ENCODE measurements at places on chromosomes 7 and 10.

GRCh38 chr7:115038158-115038557 lies 116.3 kb downstream of the MDFIC start:
- no peak for DNase-seq

DNA sequence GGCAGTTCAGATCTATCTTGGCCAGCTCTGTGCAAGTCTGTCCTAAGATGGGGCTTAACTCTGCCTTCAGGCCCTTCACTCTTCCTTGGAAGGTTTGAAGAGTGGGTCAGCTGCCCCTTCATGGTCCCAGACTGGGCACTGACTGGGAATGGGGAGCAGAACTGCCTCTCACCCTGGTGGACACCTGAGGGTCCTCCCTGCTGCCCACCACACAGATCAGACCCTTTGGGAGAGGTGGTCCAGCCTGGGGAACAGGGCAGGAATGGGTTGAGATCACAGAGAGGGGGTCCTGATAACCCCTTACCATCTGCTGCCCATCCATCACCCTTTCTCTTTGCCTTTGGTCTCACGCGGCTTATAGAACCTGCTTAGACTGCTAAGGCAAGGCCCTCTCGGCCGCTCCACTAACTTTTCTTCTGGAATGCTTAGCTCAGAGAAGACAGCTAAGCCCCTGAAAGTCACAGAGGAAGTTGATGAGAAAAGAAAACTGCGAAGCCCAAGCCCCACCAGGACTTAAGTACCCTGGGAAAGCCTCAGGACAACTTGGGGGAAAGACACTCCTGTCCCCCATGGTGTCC lies 402 bp upstream of the CDHR1 start:
- no peak for DNase-seq

- no peak for DNase-seq
These were observed 14.9 kb upstream of the MXI1 start for GRCh38 chr10:110192552-110192951.

DNA sequence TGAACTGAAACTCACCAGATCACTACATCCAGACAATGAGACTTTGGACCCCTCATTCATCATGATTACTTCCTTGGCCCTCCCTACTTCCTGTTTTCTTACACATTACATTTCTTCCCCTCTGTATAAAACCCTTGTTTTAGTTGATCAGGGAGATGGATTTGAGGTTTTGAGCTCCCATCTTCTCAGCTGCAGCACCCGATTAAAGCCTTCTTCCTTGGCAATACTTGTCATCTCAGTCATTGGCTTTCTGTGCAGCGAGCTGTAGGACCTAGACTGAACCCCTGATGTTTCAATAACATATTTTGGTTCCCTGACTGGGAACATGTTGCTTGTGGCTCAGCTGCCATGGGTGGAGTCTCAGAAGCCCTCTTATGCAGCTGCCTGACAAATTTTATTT lies 33.1 kb downstream of the NOLC1 start:
- DNase-seq, result no peak

DNA sequence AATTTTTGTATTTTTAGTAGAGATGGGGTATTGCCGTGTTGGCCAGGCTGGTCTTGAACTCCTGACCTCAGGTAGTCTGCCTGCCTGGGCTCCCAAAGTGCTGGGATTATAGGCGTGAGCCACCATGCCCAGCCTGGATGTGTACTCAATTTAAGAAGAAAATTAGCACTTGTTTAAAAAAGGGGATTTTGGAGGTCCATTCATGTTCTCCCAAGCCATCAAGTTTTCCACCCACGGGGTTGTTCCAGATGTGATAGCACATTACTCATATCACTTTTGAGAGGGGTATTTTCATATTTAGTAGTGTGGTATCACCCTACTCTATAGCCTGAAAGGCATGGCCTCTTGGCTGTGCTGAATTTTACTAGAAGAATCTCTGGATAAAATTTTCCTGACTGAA lies 10.5 kb upstream of the SLC26A3 start:
- no peak for DNase-seq

- no peak for DNase-seq
These were observed 204.3 kb downstream of the ANK3 start for GRCh38 chr10:60185421-60185820.

- DNase-seq, result no peak
These were observed 8.4 kb downstream of the MTERF1 start for GRCh38 chr7:91872069-91872468.

DNA sequence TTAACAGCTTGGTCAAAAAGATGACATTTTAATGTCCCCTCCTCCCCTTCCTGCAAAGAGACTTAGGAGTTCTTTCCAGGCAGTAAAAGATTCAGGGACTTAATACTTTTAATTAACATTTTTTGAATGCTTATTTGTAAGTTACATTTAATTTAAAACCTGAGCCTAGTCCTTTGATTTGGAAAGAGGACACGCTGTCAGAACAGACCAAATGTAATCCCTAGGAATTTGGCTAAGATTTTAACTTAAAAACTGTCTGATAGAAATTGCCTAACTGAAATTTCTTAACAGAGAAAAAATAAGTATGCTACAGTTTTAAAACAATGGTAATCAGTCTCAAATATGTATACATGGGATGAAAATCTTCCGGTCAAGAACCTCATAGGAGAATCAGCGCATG lies 98.5 kb downstream of the NRP1 start:
- no peak for DNase-seq

DNA sequence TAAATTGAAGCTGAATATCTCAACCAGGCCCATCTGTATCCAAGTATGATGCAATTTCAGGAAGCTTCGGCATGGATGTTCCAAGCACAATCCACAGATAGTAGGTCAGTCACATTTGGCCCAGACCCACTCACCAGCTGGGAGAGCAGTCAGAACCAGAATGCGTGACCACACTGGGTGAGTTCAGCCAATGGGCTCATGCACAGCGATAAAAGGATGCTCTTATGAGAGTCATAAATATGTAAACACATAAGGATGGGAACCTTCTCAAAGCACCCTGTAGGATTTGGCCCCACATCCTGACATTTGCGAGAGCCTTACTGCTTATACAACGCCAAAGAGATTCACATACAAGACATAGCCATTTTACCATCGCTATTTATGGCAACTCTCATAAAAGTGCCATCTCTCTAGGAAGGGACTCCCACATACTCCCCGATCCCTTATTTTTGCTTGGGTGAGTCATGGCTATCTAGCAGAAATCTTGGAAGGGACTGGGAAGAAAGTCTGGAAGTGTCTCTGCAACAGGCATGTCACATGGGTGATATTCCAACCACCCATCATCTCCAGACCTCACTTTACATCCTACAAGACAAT lies 3.0 kb downstream of the AFAP1L2 start:
- DNase-seq, result peak; percentile 19

DNA sequence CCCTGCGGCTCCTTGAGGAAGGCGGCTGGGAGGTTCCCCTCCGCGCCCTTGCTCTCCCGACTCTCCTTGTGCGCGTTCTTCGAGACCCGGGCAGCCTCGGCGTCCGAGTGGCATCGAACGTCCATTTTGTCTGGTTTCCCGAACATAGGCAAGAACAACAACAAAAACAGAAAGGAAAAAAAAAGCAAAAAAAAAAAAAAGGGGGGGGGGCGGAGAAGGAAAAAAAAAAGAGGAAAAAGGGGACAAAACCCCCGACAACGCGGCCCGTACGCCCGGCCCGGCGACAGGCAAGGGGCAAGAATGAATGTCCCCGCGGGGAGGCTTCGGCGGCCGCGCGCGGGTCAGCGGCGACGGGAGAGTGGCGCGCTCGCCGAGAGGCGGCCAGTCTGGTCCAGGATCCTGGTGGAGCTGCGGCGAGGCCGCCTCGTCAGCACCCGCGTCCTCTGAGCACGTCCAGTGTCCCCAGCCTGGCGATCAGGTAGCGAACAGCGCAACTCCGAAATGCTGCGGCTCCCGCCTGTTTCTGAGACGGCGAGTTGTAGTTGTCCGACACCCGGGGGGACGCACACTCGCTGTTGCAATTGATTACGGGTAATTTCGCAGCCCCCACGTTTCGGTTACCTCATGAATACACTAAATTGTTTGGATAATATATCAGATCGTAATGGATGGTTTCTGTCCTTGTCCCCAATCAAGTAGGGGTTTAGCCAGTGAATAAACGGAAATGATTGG lies at the start of gene VAX1:
VAX1 (minus strand) TSS at position 360 of the 732 bp plus-strand sequence; CDS start at position 146, 214 bp downstream.
- no peak for DNase-seq

DNA sequence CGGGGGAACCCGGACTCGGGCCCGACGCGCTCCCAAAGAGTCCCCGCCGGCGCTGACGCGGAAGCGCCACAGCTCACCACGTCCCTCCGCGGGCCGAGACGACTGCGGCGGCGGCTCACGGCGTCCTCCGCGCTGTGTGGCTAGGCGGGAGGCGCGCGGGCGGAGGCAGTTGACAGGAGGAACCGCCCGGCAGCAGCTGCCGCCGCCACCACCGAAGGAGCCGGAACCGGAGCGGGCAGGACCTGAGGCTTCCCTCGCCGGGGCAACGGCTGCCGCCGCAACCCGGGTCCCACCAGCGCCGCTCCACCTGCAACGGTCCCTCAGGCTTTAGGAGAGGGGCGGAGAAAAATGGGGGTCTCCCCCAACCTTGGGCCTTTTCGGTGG lies 334 bp downstream of the ZNF800 start:
- DNase-seq, result no peak

GRCh38 chr7:100015232-100016214 lies at the start of gene ZKSCAN1:
ZKSCAN1 (plus strand) TSS chr7:100015596; CDS start chr7:100023507, 7,911 bp downstream.
- peak; percentile 83 for DNase-seq

- peak; percentile 8 for DNase-seq
These were observed 39.3 kb downstream of the BAZ1B start for GRCh38 chr7:73482746-73483145.

- no peak for DNase-seq
These were observed 66.0 kb upstream of the SHH start for GRCh38 chr7:155878250-155878649.

DNA sequence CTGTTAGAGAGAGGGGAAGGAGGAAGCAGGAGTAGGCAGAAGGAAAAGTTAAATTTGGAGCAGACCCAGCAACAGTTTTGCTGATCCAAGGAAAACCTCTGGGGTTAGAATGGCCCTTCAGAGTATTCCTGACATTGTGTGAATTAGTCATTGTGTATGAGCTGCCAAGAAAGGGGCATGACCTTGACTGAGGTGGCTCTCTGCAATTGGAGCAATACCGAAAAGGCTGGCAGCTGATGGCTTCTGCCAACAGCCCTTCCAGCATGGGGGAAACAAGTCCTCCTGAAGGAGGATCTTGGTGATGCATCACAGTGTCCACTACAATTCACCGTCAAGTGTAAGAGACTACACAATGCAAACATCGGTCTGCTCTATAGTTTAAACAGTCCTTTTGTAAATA lies 20.6 kb upstream of the WASL start:
- no peak for DNase-seq

DNA sequence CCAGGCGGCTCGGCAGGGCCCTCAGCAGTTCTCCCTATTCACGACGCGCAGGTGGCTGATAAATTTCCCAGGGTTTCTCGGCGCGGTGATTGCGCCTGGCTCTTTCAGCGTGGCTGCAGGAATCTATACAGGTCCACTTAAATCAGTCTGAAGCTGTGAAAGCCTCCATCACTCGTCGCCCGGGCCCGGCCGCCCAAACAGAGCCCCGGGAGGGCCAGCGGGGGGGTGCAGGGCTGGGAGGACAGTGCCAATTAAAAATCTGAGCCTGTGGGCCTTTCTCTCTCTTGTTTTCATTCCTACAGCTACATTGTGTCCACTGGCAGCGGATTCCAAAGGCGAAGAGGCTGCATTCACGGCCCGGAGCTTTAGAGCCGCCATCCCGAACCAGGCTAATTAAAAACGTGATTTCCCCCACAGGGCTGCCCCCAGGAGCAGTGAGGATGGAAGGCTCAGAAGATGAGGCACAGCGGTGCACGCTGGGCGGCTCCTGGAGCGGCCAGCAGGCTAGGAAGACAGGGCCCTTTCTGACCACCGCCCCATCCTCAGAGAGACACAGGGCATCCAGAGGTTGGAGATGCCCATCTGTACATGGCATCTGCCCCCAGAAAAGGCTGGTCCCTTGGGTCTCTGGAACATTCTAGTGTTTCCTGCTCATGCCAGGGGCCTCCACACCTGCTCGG lies 100.7 kb downstream of the FAM53B start:
- DNase-seq, result no peak

GRCh38 chr10:73586583-73586984 lies 4.6 kb downstream of the USP54 start:
- peak; percentile 39 for DNase-seq

GRCh38 chr10:88154596-88155250 lies 291.3 kb downstream of the PTEN start:
- DNase-seq, result no peak

- no peak for DNase-seq
These were observed 141.3 kb upstream of the VKORC1L1 start for GRCh38 chr7:65731562-65732035.

DNA sequence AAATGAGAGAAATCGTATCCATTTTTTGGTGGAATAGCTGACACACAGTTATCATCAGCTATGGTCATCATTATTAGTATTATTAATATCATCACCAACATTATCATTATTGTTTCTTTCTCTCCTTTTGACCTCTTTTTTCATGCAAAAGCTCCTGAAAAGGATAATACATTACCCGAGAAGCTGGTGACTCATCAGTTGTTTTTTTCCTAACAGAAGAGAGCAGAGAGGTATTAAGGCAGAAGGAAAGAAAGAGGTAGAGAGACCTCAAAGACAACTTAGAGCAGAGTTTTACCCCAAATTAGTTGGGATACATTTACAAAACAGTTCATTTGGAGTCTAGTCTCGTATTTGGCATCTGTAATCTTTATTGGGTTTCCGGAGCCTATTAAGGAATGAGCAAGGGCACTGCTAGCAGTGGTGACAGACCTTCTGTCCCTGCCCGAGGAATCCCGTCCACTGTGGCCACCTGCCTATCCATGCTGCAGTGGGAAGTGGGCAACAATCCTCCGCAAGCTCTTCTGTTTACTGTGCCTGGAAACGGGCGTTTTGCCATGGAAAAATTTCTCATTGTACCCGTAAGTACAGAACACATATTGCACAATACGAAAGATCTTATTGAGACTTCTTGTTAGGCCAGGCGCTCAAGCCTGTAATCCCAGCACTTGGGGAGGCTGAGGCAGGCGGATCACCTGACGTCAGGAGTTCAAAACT lies 170.0 kb upstream of the MKLN1 start:
- no peak for DNase-seq

DNA sequence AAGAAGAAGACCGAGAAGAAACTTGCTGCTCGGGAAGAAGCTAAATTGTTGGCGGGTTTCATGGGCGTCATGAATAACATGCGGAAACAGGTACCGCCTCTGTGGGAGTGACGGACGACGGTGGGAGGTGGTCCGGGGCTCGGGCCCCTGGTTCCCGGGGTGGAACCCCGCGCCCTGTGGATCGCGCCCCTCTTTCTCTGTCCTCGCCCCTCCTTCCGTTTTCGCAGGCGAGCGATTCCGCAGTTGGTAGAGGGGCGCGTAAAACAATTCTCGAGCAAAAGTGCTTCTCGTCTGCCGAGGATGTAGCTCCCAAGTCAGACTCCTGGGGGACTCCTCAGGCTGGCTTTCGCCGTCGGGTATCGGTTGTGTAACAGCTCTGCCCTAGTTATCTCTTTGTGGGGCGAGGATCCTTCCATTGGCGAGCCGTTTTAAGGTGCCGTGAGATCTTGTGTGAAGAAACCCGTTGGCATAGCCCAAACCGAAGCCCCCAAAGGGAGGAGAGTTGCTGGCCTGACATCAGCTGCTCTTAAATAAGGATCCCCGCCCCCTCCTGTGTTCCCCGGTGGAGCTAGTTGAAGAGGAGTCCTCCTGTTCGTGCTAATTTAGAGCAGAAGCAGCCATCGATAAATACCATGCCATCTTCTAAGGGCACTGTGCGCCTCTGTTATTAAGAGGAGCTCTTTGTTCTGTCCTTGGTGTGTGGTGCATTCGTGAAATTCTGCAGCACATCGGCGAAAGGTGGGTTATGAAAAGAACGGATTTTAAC lies 655 bp downstream of the KLHL7 start:
- no peak for DNase-seq

- DNase-seq, result no peak
These were observed 52.0 kb upstream of the NRF1 start for GRCh38 chr7:129559564-129559963.
